ENCODE measurements at places on chromosomes 5 and 9.
A peak's percentile ranks its signal among the peaks of the same experiment; 100 is the strongest.

- no peak for DNase-seq
These were observed 17.7 kb upstream of the ANXA1 start for GRCh38 chr9:73133921-73134407.

- DNase-seq: no peak
These were observed 267.6 kb upstream of the TNC start for GRCh38 chr9:115385383-115386122.

DNA sequence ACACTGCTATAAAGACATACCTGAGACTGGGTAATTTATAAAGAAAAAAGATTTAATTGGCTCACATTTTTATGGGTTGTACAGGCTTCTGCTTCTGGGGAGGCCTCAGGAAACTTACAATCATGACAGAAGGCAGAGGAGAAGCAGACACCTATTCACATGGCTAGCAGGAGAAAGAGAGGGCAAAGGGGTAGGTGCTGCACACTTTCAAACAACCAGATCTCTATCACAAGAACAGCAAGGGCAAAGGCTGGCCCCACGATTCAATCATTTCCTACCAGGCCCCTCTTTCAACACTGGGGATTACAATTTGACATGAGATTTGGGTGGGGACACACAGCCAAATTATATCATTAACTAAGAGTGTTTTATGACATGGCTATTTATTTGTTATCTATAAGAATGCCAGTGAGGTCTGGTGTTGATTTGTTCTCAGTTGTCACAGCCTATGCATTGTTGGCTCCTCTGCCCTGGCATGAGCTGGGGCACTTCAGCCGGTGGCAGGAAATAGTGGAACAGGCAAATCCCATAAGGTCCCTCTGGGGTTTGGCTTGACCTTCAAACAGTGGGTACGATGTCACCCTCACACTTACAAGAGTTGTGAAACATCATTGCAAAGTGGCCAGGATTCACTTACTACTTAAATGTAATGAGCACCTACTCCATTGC, 44.1 kb downstream of the SPARC start:
- no peak for DNase-seq

- DNase-seq: no peak
These were observed 223.0 kb upstream of the DMRT1 start for GRCh38 chr9:618478-618877.

GRCh38 chr9:27489087-27489876, 34.8 kb upstream of the IFNK start:
- no peak for DNase-seq

- no peak for DNase-seq
These were observed 30.7 kb upstream of the TGFBR1 start for GRCh38 chr9:99073985-99074901.

- no peak for DNase-seq
These were observed 220.6 kb downstream of the CTNND2 start for GRCh38 chr5:11683666-11684065.

DNA sequence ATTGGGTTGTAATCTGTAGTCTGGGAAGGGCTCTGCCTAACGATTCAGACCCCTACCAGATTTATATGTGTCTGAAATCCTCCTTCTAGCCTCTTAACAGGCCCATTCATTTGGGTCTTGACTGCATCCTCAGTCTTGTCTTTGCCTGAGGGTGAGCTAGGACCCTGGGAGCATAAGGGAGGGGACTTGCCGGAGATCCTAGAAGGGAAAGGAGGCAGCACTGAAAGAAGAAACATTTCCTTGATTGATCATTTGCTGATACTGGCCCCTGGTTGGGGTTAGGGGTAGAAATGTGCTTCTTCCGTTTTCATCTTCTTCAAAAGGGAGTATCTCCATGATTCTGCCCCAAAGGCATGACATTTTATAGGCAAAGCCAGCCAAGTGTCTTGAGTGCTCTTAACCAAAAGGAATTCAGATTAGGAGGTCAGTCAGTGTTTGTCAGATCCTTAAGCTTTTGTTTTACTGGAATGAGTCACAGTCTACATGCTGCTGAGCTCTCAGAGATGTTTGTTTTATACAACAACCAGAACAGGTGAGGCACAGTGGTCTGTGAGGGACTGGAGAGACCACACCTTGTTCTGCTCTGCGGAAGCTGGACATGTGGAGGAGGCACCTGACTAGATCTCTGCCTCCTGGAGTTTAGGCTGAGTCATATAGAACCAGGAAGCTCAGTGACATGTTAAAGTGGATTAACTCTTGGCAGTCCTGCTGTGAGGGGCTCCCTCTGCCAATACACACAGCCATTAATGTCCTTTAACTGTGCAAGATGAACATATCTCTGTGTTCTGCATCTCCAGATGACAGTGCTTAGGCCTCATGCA, 37.7 kb downstream of the PCDHAC2 start:
- no peak for DNase-seq

- DNase-seq: no peak
These were observed 132.2 kb upstream of the TARS1 start for GRCh38 chr5:33308586-33308985.

- DNase-seq: no peak
These were observed 588.6 kb upstream of the MEF2C start for GRCh38 chr5:89471541-89471940.

- DNase-seq: no peak
These were observed 47.8 kb downstream of the WWC1 start for GRCh38 chr5:168339109-168339771.

DNA sequence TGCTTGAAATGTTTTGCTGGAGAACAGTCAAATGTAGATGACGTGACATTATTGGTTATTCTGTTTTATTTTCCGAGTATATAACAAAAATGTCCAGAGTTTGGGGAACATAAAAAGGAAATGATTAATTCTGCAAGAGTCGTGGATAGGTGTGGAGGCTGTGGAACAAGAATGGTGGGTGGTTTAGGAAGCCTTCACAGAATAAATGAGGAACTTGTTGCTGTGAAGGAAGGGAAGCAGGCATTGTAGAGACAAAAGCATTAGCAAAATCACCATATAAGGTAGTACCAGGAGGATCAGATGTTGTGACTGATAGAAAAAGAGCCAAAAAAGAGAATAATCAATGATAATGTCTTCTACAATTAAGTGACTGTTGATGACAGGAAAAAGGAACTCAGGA, 66.2 kb upstream of the CNTLN start:
- no peak for DNase-seq

GRCh38 chr9:99366621-99367020, 144.5 kb downstream of the SEC61B start:
- DNase-seq: no peak

- DNase-seq: no peak
These were observed 110.4 kb upstream of the GRHPR start for GRCh38 chr9:37311938-37312708.

DNA sequence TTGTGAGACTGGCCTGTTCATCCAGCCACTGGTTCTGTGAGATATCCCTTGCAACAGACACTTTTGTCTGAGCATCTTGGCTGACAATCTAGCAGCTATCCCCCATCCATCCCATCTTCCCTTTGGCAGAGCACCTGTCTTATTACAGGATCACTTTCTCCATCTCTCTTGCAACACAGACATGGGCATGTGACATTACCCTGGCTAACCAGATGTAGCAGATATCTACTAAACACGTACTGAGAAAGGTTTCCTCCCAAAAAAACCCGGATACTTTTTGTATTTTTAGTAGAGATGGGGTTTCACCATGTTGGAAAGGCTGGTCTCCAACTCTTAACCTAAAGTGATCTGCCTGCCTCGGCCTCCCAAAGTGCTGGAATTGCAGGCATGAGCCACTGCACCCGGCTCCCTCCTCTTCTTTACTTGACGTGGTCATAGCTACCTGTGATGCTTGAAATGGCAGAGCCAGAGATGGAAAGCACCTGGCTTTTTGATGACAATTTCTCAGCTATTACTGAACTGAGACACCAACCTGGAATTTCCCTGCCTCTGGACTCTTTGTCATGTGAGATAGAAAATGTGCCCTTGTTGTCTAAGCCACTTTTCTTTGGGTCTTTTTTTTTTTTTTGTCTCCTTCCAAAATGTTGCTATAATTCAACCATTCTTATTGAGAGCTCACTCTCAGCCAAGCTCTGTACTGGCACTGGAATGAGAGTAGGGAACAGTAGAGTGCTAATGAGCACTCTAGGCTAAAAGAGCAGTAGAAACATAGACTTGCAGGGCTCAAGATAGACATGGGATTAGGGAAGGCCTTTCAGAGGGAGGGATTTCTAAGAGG, 32.6 kb downstream of the FNBP1 start:
- peak; percentile 27 for DNase-seq

DNA sequence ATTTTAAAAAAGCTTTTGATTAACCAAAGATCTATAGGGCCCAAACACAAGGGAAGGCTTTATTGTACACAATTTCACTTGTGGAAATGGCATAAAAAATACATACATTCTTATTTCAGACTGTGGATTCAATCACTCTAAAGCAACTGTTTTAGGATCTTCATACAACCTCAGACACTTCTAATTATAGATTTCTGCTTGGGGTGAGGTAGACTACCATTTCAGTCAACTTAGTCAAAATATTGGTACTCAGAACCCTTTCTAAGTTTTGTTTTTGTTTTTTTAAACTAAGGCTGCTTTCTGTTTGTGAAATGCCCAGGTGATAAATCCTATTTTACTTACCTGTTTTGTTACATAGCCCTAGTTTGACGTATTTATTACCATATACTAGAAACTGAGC, 284.5 kb upstream of the RASA1 start:
- no peak for DNase-seq

GRCh38 chr5:171275841-171276544, 33.1 kb upstream of the TLX3 start:
- no peak for DNase-seq

GRCh38 chr9:76101947-76102346, 211.5 kb downstream of the PCSK5 start:
- no peak for DNase-seq

GRCh38 chr5:147732291-147732883, 50.1 kb downstream of the JAKMIP2 start:
- no peak for DNase-seq

- DNase-seq: no peak
These were observed 94.0 kb downstream of the CACNA1B start for GRCh38 chr9:137971477-137972138.

GRCh38 chr9:15361737-15362136, 54.7 kb upstream of the TTC39B start:
- DNase-seq: no peak

DNA sequence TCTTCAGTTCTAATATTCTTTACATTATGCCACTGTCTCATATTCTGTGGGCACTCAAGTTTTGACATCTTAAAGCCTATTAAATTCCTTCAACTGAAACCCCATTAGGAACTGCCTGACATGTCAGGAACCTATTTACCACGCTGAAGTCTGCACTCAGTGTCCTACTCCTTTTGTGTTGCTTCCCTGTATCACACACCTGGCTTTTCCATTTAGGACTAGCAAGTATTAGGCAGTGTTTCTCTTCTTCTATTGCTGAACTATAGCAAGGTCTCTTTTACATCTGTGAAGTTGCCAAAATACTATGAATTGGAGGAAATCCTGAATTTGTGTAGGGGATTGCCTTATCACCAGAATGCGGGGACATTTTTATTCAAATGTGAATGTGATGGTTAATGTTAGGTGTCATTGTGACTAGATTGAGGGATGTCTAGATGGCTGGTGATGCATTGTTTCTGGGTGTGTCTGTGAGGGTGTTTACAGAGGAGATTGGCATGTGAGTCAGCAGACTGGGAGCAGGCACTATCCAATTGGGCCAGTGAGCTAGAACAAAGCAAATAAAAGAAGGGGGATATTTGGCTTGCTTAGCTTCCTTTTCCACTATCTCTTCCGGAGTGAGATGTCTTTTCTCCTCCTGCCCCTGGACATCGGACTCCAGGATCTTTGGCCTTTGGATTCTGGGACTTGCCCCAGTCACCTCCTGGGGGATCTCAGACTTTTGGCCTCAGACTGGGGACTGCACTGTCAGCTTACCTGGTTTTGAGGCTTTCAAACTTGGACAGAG, 21.2 kb upstream of the VCAN start:
- no peak for DNase-seq

DNA sequence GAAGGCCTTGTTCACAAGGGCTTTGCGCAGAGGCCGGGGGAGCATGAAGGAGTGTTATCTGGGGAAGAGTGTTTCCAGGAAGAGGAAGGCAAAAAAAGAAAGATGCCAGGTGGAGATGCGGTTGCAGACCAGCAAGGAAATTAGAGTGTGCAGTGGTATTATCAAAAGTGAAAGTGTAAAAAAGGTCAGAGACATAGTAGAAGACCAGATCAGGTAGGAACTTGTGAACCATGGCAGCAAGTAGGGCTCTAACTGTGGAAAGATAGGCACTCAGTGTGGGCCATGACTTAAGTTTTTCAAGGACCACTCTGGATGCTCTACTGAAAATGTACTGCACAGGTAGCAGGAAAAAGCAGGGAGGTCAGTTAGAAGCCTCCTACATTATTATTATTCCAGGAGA, 90.1 kb upstream of the SPOCK1 start:
- no peak for DNase-seq

GRCh38 chr5:133845271-133845670, 123.2 kb downstream of the C5orf15 start:
- no peak for DNase-seq

DNA sequence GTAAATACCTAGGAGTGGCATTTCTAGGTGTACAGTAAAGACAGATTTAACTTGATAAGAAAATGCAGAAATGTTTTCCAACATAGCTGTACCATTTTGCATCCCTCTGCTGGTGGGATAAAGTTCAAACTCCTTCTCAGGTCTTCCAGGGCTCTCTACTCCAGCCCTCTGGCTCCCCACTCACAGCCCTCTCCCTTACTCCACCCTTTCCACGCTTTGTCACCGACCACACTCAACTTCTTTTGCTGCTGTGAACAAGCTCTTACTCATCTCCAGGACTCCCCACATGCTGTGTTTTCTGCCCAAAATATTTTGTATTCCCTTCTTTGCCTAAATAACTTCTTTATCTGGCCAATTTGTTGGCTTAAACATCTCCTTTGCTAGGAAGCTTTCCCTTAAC, 90.6 kb upstream of the OSMR start:
- no peak for DNase-seq

DNA sequence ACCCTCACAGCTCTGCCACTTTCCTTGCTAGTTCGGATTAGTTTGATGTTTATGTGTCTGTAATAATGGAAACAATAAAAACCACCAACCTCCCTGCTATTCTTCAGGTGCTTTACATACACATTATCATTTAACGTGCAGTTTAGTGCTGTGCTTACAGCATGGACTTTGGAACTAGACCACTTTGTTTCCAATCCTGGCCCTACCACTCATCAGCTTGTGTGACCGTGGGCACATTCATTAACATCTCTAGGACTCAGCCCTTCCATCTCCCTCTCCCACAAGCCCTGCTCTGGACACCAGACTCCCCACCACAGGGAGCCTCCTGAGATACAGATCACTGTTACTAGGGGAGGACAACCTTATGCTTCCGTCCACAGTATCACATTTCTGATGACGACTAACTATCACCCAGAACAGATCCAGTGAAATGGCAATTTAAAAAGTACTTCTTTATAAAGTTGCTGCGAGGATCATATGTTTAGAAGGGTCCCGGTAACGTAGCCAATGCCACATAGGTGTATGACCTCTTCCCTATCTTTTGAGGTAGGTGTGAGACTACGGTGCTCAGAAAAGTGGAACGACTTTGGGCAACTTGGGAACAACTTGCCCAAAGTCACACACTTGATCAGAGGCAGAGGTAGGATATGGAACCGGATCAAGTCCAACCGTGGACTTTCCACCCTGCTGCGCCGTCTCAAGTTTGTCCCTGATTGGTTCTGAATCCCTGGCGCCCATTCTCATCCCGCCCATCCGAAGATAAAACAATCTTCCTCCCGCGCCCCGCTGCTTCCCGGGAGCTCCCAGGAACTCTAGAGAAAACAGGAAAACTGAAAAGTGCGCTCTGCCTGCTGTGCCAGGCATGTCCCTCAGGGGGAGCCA, 132.4 kb upstream of the NIPBL start:
- no peak for DNase-seq

Data from effector CD8-positive, alpha-beta T cell (primary cell).